ENCODE measurements at places on chromosomes 1 and 21.
A peak's percentile ranks its signal among the peaks of the same experiment; 100 is the strongest.

- no peak for DNase-seq
Measured at GRCh38 chr1:93820554-93821422, 58.2 kb downstream of the DNTTIP2 start.

GRCh38 chr1:175206687-175207086, 14.1 kb upstream of the KIAA0040 start:
- DNase-seq = no peak

DNA sequence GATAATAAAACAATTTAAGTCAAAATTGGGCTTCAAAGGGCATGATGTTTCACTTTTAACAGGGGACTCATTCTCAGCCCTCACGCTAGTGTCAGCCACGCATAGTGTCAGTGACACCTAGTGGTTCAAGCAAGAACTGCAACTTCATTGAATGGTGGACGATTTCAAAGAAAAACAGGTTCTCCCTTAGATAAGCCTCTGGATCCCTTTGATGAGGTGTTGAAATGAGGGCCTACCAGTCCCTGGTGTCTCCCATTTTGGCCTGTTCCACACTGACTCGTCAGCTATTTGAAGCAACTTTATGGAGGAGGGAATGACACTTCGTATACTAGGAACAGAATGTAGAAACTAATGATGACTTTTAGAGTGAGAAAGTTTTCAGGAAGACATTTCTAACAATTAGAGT, 56.2 kb downstream of the FCRL5 start:
- DNase-seq = peak; percentile 29

GRCh38 chr1:58214674-58215073, 331.9 kb downstream of the OMA1 start:
- no peak for DNase-seq

GRCh38 chr1:41315146-41315822, 46.0 kb upstream of the FOXO6 start:
- DNase-seq = peak; percentile 30

DNA sequence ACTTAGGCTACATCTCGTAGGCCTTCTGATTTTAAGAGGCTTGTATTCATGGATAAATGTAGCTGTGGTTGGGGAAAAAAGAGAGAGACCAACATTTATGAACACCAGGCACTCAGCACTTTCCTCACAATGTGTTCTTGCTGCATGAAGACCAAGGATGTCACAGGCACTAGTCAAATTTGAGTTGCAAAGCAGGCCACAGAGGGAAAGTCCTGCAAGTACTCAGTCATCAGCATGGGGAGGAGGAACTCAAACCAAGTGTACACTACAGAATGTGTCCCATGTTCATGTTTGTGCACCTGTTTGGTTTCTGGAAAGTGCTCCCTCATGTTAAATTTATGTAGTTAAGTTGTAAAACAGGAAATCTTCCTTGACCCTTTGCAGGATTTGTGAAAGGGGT, 8.7 kb upstream of the MAP3K7CL start:
- no peak for DNase-seq

- no peak for DNase-seq
Measured at GRCh38 chr1:156111355-156111962, 3.1 kb upstream of the LMNA start.

DNA sequence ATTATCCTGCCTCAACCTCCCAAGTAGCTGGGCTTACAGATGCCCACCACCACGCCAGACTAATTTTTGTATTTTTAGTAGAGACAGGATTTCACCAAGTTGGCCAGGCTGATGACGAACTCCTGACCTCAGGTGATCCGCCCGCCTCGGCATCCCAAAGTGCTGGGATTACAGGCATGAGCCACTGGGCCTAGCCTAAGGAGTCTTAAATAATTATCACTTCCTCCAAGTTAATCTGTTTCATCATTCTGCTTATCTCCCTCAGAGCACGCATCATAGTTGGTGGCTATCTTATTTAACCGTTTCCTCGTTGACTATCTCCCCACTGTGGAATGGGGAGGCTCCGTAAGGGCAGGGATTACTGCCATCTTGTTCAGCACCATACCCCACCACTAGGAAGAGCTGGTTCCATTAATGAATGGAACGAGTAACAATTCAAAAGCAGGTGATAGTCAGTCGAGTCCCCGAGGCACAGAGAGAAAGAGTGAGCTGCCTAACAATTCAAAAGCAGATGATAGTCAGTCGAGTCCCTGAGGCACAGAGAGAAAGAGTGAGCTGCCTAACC, 52.7 kb downstream of the GLUL start:
- DNase-seq = no peak

DNA sequence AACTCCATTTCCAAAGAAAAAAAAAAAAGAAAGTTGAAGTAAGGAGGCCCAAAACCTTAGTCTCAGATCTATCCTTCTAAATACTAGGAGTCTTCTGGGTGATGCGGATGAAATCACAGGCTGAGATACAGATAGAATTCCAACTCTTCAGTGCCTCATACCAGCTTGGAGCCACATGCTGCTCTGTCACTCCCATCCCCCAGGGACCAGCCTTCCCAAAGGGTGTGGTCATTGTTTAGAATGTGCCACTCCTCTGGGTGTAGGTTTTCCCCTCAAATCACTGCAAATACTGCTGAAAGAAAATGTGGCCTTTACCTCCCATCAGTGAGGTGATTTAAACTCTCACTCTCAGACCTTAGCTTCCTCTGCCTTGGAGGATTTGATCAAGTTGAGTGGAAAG, 112.9 kb downstream of the CDC7 start:
- DNase-seq = no peak

DNA sequence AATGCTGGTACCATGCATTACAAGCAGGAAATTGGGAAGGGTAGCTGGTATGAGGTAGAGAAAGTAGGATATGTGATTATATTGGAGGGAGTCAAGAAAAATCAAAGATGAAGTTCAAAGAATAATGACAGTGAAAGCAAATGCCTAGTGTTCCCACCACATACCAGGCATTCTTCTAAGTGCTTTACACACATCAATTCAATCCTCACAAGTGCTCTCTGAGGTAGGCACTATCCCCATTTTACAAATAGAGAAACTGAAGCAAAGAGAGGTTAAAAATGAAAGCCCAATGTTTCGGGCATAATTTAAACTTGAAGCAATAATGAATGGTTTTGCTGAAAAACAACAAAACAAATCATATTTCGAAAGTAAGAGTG, 40.1 kb upstream of the MCOLN3 start:
- no peak for DNase-seq

GRCh38 chr1:116284819-116285390, 88.1 kb upstream of the ATP1A1 start:
- no peak for DNase-seq

GRCh38 chr1:219427989-219428388, 184.9 kb downstream of the ZC3H11B start:
- no peak for DNase-seq

- no peak for DNase-seq
Measured at GRCh38 chr1:96569288-96569687, 152.3 kb upstream of the PTBP2 start.

GRCh38 chr1:54338464-54338863, 67.7 kb downstream of the SSBP3 start:
- DNase-seq = no peak

- DNase-seq = no peak
Measured at GRCh38 chr1:66176012-66176715, 357.8 kb upstream of the SGIP1 start.

- DNase-seq = peak; percentile 42
Measured at GRCh38 chr1:15876357-15877055, 29.0 kb downstream of the SPEN start.

GRCh38 chr1:154427173-154428139, 22.3 kb downstream of the IL6R start:
- DNase-seq = no peak

- DNase-seq = no peak
Measured at GRCh38 chr1:56297208-56297607, 282.2 kb downstream of the PLPP3 start.

- no peak for DNase-seq
Measured at GRCh38 chr1:108575375-108575774, 15.5 kb downstream of the EEIG2 start.

GRCh38 chr1:117201808-117202207, 8.9 kb downstream of the VTCN1 start:
- no peak for DNase-seq

DNA sequence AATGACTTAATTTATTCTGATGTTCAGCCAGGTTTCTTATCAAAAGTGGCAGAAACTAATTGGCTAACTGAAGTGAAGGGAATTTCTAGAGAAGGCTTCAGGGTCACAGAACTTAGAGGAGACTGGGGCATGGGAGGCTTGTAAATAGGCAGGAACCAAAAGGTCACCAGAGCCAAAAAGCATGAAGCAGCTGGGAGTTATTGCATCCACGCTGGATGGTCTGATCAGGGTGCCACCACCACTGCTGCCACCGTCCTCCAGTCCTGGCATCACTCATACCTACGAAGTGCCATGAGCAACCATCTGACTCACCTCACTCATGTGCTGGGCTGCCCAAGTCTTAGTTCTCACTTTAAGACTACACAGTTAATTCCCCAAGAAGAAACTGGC, 82.5 kb upstream of the DPH5 start:
- DNase-seq = no peak

- no peak for DNase-seq
Measured at GRCh38 chr1:84300501-84300900, 1.0 kb upstream of the SAMD13 start.

- no peak for DNase-seq
Measured at GRCh38 chr1:1883092-1883873, 7.6 kb downstream of the GNB1 start.

GRCh38 chr1:208115924-208116640, 128.1 kb downstream of the PLXNA2 start:
- no peak for DNase-seq

DNA sequence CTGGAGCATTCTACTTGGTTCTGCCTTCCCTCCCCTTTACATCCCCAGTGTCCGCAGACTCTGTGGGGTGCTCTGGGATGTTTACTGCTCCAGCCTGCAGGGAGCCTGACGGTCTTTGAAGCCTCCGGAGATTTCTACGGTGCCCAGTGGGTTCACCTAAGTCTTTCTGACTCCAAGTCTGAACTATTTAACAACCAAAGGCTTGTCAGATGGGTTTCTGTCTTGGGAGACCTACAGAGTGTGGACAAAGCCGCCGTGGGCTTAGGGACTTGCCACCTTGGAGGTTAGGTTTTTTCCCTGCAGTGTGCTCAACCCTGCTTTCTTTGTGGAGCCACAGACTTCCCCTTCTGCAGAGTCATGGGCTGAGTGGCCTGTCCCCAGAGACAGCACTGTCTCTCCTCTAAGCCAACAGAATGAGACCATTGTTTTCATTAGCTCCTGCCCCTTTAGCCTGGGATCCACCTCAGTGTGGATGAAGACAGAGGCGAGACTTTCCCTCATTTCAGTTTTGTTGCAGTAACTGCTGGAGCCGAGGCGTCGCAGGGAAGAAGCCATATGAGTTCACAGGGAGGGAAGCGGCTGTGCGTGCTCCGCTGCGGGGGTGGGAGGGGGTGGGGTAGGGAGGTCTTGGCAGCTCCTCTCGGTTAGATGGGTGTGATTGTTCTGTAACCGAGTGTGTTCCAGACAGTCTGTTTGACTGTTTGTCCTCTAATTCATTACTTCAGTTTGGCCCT, 120.7 kb downstream of the CNIH3 start:
- DNase-seq = no peak

DNA sequence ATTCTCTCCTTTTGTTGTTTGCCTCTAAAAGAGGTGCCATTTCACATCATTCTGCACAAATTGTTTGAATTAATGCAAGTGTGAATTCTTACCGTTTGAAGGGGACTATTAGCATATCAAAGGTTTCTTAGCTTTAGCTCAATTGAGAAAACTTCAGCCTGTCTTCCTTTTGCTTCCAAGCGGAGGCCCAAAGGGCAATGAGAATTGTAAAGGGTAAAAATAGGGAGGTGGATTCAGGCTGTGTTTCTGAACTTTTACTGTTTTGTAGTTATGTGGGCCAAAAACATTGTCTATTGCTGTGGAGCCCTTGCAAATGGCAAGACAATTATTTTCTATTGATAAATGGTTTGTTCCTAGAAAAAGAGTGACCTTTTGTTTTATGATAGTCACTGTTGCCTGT, 3.6 kb downstream of the ADGRL2 start:
- no peak for DNase-seq

- no peak for DNase-seq
Measured at GRCh38 chr1:6603238-6603914, 707 bp upstream of the KLHL21 start.

DNA sequence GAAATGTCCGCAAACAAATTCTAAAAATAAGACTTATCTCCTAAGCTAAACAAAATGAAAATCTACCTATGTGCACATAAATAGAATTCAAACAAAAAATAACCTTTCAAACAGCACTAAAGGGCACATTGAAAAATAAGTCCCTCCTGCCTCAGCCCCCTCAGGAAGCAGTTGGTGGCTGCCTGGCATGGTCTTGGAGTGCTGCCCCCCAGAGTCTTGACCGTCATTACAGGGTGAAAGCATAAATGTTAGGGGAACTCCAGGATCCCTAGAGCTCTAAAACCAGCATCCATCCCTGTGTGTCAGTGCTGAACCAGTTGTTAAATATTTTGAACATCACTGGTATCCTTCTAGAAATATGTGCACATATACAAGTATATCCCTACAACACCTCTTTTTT, 6.5 kb upstream of the NPL start:
- no peak for DNase-seq

DNA sequence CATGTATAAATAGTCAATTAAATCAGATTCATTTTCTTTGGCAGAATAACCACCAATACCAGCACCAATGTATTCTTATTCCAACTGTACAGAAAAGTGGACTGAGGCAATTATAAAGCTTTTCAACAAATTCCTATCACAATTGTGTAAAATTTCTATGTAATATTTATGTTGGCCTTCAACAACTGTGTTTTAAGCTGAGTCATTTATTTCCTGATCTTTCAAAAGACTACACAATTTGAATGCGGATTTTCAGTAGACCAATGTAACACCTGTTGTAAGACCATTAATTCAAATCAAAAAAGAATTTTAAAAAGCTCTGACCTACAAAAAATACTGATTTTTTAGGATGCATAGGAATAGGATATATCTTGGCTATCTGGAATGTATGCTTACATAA, 25.5 kb downstream of the GPATCH2 start:
- DNase-seq = no peak

DNA sequence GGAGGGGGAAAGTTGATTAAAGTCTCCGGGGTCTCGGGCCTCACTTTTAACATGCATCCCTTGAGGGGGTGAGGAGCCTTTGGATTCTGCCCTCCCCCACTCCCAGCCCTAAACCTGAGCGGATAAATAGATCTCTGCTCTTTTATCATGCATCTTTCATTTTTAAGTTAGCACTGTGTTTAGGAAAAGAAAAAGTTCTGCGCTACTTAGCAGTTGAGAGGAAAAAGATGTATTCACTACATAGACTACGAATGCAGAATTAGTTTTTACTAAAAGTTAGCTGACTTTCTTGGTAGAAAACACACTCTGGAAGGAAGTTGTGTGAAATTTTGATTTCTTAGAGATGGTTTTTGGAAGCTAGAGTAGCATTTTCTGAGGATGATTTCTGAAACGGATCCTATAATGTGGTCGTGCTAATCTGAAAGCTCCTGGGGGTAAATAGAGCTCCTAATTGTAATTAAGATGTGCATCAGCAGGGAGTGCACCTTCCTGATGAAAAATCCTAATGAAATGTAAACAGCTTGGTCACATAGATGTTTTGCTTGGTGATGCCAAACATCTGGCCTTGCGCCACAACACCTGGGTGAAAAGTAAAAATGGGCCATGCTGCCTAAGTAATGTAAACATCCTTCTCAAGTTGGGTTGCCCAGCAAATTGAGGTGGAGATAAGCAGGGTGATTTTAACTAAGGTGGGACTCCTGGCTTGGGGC, 1.8 kb downstream of the ROR1 start:
- no peak for DNase-seq
